Activated T-cell treated with anti-CD3 and anti-CD28 coated beads, Interleukin-2, amount 50 U/mL, for 4 hours (primary cell): ENCODE measurements at places on chromosomes 5 and 9.
A peak's percentile ranks its signal among the peaks of the same experiment; 100 is the strongest.

- DNase-seq, result no peak
These were observed 15.0 kb upstream of the TIFAB start for GRCh38 chr5:135467051-135467625.

DNA sequence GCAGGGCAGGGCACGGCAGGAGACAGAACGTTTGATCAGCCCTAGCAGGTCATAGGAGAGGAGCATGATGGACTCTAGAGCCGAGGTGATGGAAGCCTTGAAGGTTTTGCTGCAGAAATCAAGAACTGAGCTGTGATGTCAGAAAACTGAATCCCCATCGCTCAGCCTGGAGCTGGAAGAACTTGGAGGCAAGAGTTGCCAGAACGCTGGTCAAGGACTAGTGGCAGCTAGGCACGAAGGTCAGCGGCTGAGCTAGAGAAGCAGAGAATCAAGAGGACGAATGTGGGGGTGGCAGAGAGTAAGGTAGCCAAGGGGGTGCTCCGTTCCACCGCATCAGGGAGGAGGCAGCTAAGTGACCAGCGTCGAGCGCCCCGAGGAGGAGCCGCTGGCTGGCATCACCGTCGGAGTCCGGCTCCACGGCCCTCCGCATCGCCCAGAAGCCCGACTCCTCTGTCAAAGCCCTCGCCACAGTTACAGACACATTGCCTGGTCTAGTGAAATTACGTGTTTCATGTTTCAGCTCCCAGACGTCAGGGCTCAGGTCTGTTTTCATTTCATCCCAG, 1.2 kb upstream of the GALNT10 start:
- DNase-seq, result no peak

DNA sequence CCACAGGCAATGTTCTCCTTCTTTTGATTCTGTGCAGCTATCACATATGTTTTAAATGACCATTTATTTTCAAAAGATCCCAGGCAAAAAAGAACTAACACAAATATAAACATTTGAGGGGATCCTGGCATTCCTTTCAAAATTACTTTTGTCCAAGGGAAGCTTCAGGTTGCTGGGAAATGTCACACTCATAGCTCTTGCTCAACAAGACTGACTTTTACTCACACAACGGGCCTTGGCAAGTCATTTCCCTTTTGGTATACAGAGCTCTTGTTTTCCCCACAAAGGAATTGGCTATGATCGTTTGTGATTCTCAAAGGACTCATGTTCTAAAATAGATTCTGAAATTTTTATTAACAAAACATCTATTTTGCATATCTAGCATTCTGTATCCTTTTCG, 4.5 kb upstream of the PALM2AKAP2 start:
- no peak for DNase-seq

- DNase-seq, result no peak
These were observed at the start of gene OCLN for GRCh38 chr5:69492391-69492922. OCLN (plus strand) TSS chr5:69492790; CDS start chr5:69504245, 11,455 bp downstream.

- peak; percentile 31 for DNase-seq
These were observed 1.1 kb upstream of the TENT4A start for GRCh38 chr5:6712142-6712576.
